ENCODE measurements at places on chromosomes 2 and 18.

DNA sequence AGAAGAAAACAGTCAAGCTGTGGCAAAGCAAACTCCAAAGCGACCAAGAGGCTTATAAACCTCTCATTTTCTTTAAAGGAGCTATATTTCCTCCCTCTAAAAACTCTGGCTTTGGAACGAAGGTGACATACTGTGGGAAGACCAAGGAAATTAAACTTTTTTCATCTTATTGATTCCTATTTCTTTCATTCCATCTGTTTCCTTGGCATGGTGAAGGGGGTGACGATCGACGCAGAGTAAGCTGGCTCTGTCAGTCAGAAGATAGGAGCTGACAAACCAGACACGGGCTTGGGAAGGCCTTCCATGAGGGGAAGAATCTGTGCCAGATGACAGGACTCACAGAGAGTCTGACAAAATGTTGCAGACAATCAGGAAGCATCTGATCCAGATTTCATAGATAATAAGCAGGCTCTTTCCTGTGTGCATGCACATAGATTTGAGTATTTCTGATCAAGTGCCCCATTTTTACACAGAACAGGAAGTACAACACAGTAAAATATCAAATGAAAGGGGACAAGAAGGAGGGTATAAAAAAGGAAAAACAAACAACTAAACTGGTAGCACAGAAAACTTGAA lies 261.7 kb downstream of the SATB2 start:
- no peak for DNase-seq

DNA sequence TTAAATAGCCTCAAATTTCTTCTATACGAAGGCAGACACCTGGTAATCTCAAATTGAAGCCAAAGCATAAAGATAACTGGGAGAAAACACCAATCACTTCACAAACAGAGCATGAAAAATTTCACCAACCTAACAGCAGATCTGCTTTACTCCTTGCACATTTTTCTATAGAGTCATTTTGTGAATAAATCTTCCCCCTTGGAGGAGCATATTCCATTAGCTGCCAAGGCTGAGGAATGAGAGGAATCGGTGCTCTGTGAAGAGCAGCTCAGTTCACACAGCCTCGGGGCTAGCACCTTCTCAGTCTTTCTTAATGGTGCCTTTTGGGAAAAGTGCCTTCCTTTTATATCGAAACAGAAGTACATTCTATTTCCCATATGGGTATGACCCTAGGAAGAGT lies 1313.7 kb upstream of the NRXN1 start:
- no peak for DNase-seq

GRCh38 chr2:68032702-68033101 lies 30.1 kb downstream of the C1D start:
- DNase-seq: no peak

DNA sequence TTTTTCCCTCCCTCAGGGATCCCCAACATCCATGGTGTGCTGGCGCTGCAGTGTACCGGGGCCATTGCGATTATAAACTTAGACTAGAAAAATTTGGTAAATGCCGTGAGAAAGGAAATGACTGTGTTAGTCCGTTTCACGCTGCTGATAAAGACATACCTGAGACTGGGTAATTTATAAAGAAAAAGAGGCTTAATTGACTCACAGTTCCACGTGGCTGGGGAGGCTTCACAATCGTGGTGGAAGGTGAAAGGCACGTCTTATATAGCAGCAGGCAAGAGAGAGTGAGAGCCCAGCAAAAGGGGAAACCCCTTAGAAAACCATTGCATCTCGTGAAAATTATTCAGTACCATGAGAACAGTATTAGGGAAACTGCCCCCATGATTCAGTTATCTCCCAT lies 44.3 kb downstream of the NTSR2 start:
- no peak for DNase-seq

GRCh38 chr2:152497481-152498052 lies 162.6 kb downstream of the FMNL2 start:
- no peak for DNase-seq

GRCh38 chr2:234986876-234987720 lies 35.3 kb downstream of the SH3BP4 start:
- DNase-seq: no peak

DNA sequence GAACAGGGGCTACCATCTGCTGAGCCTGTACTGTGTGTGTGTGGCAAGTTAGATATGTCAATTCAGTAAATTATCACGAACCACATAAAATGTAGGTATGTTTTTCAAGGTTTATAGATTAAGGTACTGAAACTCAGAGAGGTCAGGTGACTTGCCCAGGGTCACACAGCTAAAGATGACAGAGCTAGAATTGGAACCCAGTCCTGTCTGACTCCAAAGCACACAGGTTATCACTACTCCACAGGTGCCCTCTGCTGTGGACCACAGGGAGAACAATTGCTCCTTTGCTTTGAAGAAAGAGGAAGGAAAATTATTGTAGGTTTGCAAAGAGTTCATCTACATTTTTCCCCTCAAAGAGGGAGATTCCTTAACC lies 229.7 kb upstream of the AGAP1 start:
- no peak for DNase-seq

DNA sequence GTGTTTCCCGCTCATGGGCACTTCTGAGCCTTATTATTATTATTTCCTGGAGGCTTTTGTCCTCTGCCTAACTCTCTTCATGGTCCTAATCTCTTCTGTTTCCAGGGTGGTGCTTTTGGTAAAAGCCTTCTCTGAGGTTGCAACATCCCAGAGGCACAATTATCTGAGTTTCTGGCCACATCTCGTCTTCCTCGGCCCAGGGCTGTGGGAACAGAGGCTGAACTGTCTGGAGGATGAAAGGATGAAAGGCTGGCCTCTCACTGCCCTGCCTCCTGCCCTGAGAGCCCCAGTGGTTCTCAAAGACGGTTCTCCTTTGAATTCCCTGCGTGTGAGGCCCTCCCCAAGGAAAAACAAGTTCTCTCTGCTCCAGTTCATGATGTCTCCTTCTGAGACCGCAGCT lies 13.8 kb downstream of the GYPC start:
- DNase-seq: no peak
